Left colon (tissue), 2 donors: ENCODE measurements at places on chromosomes 16 and 17. TPM values are rescaled to one million over a fixed set of nuclear protein-coding genes. Genes with fewer than 3 reads are reported as not detected.

DNA sequence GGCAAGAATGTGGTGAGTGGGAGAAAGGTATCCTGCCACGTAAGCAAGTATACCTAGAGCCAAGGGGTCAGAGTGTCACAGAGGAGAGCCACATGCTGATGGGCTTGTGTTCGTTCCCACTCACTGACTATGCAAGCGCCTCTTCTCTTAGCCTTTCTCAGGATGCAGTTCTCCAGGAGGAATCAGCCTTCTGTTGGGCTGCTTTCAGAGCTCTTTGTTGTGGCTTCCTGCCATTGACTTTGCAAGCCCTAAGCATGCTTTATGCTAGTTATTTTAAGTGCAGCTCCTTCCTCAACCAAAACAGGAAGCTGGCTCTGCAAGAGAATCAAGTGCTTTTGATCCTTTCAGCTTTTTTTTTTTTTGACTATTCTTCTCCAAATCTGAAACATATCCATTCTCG is 66.6 kb downstream of the SIAH1 start:
- no peak for DNase-seq

DNA sequence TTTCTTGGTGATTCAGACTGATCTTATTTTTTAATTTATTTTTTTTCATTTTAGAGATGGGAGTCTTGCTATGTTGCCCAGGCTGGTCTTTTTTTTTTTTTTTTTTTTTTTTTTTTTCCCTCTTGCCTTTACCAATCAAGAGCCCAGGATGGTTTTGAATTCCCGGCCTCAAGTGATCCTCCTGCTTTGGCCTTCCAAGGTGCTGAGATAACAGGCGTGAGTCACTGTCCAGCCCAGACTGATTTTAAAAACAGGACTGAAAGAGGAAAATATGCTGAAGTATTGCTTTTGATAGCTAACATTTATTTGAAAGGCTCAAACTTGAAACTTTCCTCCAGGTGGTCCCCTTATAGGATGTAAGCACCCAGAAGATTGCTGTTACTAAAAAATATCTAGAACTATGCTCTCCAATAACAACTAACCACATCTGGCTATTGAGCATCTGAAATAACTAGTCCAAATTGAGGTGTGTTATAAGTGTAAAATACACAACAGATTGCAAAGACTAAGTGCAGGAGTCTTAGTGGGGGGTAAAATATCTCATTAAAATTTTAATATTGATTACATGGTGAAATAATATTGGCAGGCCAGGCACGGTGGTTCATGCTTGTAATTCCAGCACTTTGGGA is 15.8 kb upstream of the BRIP1 start:
- DNase-seq = no peak

DNA sequence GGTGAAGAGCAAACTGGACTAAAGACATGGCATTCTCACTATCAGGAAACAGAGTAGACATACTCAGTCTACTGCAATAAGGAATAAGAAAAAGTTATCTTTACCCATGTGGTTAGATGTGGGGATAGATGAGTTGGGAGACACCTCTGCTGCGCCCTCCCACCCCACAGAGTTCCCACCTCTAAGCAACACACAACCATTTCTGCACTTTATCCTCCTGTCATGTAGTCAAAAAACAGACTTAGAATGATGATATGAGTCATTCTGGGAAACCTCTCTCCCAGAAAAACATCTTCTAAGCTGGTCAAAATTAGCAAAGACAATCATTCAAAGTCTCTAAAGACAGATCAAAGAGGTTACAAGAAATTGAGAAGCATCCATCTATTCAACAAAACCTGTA is 94.9 kb downstream of the CACNG1 start:
- no peak for DNase-seq

DNA sequence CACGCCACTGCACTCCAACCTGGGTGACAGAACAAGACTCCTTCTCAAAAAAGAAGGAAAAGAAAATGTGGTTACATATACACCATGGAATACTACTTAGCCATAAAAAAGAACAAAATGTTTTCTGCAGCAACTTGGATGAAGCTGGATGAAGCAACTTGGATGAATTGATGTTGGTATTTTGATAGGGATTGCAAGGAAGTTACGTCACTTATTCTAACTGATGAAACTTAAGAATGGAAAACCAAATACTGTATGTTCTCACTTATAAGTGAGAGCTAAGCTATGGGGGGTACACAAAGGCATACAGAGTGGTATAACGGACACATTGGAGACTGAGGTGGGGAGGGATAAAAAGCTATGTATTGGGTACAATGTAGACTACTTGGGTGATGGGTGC is 17.5 kb downstream of the PLA2G10 start:
- no peak for DNase-seq

GRCh38 chr17:77449908-77450741 is 309.4 kb downstream of the SEC14L1 start:
- DNase-seq = peak; percentile 82

GRCh38 chr17:49881054-49881402 is 33.2 kb upstream of the TAC4 start:
- no peak for DNase-seq

- no peak for DNase-seq
Measured at GRCh38 chr17:79214940-79215604, 140.4 kb downstream of the ENGASE start.

DNA sequence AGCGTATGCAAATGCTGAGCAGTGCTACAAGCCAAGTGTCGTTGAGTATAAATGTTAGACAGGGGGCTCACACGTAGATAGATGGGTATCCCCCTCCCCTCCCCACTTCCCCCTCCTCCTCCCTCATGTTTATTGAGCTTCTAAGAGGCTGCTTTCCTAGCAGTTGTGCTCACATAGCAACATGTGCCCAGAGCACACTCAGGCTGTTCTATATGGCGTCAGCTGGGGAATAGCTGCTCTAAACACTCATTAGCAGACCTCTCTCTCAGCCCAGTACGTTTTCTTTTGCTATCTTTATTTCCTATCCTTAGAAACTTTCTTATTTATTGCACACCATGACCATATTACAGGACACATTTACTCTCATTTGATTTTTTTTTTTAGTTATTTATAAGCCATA is 1.8 kb downstream of the KCNJ2 start:
- DNase-seq = no peak

DNA sequence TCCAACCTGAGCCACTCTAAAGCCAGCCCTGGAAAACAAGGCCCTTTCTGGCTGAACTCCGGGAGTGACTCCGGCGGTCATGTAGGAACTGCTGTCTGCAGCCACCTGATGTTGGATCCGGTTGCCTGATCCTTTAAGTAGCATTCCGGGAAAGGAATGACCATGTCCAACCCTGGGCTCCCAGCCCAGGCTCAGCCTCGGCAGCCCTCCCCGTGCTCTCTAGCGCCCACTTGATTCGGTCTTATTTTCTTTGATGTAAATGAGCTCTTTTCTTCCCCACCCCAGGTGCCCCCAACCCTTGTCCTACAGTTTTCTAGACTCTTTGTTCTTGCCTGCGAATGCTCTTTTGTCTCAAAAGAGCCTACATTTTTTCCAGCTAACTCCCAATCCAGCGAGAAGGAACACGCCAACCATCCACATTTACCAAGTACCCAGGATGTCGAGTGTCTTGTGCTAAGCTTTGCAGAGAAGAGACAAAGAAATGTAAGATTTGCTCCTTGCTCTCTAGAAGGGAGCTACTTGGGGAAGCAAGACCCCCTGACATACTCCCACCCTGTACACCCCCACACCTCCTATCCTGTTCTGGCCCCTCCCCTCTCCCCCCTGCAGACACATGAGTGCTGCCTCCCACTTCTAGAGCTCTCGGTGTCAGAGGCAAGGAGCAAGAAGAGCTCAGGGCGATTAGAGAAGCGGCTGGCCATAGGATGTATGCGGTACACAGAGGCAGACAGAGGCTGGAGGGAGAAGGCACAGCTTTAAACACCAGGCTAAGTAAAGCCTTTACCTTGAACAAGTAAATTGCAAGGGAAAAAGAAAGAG is 53.8 kb downstream of the COG7 start:
- no peak for DNase-seq

DNA sequence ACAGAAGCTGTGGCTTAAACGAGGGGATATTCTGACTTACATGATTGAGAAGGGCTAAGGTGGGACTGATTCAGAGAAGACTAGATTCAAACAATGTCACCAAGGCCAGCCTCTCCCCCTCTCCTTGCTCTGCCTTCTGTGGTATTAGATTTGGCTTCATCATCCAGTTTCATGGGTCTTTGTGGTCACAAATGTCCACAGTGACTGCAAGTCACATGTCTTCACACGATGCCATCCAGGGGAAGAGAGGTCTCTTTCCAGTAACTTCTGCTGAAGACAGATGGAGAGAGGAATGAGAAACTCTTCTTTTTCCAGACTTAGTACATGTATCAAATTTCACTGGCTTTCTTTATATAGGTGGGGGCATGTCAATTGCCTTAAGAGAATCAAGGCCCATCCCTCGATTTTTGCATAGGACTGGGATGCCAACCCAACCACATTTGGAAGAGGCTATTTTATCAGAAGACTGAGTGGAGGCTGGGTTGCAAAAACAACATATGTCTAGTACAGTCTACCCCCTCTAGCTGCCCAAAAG is 57.3 kb upstream of the HNF1B start:
- DNase-seq = no peak

DNA sequence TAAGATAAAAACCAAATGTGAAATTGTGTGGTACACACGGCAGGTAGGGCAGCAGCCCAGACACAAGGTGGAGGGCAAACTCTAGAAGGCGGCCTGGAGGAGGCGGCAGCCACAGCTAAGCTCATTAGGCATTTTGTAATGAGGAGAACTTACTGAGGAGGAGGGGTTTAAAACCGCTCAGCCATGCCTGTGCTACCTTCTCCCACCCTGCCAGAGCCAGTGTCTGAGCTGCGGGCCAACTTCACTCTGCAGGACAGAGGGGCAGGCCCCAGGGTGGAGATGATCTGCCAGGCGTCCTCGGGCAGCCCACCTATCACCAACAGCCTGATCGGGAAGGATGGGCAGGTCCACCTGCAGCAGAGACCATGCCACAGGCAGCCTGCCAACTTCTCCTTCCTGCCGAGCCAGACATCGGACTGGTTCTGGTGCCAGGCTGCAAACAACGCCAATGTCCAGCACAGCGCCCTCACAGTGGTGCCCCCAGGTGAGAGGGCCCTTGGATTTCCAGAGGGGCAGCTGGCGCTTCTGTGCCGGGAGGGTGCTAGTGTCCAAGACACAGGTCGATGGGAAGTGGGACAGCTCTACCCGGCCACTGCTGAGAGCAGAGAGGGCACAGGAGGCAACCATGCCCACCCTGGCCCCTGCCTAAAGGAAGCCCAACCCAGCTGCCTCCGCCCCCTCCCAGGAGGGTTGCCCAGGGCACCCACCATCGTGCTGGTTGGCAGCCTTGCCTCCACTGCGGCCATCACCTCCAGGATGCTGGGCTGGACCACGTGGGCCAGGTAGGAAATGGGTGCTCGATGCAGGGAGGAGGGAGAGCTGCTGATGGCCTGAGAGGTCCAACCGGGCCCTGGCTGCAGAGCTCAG is 4.3 kb upstream of the SYNGR2 start:
- DNase-seq = no peak

DNA sequence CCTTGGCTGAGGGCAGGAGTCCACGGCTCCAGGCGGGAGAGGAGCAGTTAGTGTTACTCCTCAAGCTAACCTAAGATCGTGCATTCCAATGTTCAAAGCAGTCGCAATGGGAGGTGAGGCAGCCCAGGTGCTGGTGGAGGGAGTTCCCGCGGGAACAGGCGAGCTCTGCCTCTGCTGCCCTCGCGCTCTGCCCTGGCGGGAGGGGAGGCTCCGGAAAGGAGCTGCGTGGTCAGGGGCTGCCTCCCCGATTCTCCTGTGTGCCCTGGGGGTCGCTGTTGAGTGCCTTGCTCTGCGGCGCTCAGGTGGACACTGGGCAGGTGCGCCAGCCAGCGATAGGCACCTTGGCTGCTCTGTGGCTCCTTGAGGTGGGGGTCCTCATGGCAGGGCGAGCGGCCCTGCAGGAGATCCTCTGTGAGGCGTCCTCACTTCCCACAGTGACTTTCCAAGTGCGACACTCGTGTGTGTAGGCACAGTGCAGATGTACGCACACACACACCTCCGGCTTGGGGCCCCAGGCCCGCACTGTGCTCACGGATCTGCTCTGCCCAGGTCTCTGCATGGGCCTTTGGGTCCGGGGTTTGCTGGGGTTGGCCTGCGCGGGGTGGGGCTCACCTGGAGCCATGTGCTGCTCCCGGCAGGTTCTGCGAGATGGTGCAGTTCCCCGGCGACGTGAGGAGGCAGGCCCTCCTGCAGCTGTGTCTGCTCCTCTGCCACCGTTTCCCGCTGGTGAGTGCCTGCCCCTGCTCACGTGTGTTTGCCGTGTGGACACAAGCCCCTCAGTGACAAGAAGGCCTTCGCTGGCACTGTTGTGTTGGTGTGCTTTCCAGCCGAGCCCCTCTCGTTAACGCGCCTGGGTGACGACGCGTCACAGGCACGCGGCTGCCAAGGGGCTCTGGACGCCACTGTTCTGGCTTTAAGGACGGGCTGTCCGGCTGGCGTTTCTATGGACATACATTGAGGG is 97.9 kb upstream of the ZNF750 start:
- peak; percentile 2 for DNase-seq

DNA sequence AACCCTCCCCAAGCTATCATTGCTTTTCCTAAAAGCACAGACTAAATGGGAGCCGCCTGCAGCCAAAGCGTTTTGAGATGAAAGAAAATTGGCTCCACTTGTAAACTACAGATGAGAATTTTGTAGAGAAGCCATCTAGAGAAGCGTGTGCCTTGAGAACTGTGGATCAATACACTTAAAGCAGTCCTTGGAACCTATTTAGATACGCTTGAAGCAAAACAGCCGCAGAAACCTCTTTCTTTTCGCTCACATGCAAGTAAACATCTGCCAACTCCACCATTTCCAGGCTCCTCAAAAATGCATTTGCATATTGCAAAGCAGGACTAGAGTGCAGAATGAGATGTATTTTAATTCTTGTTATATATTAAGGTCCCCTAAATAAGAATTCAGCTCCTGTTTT is 13.1 kb downstream of the KIAA0513 start:
- no peak for DNase-seq

DNA sequence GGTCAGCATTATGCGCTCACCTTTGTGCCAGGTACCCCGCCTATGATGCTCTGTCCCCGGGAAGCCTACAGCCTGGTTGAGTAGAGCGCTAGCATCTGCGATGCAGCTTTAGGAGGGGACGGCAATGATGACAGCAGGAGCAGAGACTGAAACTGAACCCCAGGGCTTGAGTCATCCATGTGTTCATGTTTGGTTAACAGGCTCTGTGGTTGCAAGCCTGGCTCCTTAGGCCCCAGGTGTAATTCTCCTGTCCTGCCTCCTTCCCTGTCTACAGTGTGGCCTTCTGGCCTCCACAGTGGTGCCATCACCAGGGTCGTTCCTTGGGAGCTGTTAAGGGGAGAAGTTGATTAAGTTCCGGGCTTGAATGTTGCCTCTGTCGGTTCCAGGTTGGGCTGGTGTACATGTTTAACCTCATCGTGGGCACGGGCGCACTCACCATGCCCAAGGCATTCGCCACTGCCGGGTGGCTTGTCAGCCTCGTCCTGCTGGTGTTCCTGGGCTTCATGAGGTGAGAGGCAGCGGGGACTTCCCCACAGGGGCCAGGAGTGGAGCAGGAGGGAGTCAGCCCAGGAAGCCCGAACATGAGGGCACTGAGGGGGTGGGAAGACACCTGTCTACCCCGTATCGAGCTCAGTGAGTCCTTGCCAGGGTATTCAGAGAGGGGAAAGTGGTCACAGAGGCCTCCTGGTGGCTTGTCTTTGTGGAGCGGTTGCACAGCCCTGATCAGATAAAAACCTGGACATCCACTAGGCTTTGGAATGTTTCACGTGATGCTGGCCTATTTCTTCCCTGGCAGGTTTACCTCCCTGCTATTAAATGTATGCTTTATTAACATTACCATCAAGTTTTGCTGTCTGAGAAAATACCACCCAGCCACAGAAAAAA is 9.2 kb upstream of the NAT9 start:
- DNase-seq = no peak

GRCh38 chr17:61345825-61346666 is 53.6 kb upstream of the TBX2 start:
- no peak for DNase-seq

KRTAP29-1 gene
- not detected for total RNA-seq

TP53TG3 gene
- total RNA-seq = not detected

STAC2 gene
- total RNA-seq = 0.17 TPM

KRTAP3-2 gene
- not detected for total RNA-seq
